Activated CD8-positive, alpha-beta T cell treated with anti-CD3 and anti-CD28 coated beads for 36 hours (primary cell): ENCODE measurements at places on chromosomes 12 and 14. TPM values are rescaled to one million over a fixed set of nuclear protein-coding genes. Genes with fewer than 3 reads are reported as not detected.

GRCh38 chr12:102543494-102544485 lies 63.4 kb upstream of the IGF1 start:
- peak; percentile 10 for DNase-seq
- no peak overlapping the region for H3K27ac ChIP-seq
- no peaks in the 10 kb centered on the region for H3K4me1 ChIP-seq
- peaks cover 11% of the 10 kb centered on the region for H3K27me3 ChIP-seq
- H3K36me3 ChIP-seq: no peaks in the 10 kb centered on the region

DNA sequence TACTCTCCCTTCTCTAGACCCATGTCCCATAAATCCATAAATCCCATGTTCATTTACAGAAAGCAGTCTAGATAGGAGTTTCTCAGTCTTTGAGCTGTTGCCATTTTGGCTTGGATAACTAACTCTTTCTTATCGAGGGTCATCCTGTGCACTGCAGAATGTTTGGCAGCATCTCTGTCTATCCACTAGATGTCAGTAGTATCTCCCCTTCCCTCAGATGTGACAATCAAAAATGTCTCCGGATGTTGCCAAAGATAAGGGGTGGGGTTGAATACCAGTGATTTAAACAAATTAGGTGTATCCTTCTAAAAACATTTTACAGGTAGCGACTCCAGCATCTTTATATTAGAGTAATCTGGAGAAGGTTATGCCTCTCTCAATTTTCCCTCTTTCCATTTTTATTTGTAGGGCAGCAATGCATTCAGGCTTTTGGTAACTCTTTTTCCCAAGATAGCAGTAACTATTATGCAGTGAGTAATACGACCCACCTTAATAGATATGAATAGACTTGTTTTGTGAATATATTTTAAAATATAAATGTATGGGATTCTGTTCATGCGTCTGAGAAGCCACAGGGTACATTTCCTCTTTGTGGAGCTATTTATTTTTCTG lies 100.7 kb downstream of the LRRK2 start:
- H3K36me3 ChIP-seq: no peaks in the 10 kb centered on the region
- peak; percentile 7 for DNase-seq
- no peak overlapping the region for H3K27ac ChIP-seq
- H3K4me1 ChIP-seq: no peaks in the 10 kb centered on the region
- H3K4me3 ChIP-seq: no peak overlapping the region

DNA sequence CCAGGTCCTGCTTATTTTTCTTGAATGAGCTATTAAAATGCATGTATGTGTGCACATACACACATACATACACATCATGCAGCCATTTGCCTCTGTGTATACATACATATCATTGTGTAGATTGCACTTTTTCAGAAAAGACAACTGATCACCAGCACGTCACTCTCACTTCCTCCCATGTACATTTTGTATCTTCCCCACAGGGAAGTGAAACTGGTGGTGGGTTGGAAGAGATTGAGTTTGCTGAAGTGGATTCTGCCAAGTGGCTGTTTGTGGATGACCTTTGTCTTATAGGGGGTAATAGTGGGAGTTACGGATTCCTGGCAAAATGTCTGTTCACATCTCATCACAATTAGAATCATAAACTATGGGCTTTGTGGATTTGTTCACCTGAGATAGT lies 448.6 kb downstream of the RAD51B start:
- no peak overlapping the region for H3K4me3 ChIP-seq
- H3K36me3 ChIP-seq: no peaks in the 10 kb centered on the region
- H3K4me1 ChIP-seq: peaks cover 48% of the 10 kb centered on the region
- H3K27ac ChIP-seq: peak overlapping the region; percentile 74

GRCh38 chr12:97194546-97194945 lies 268.1 kb upstream of the RMST start:
- DNase-seq: no peak
- H3K4me3 ChIP-seq: no peak overlapping the region
- no peak overlapping the region for H3K27ac ChIP-seq
- H3K4me1 ChIP-seq: no peaks in the 10 kb centered on the region
- H3K27me3 ChIP-seq: no peaks in the 10 kb centered on the region
- H3K36me3 ChIP-seq: no peaks in the 10 kb centered on the region

GRCh38 chr12:14950421-14950820 lies 11.0 kb downstream of the ARHGDIB start:
- H3K4me3 ChIP-seq: peak overlapping the region; percentile 68
- H3K27ac ChIP-seq: peak overlapping the region; percentile 97
- peak; percentile 68 for DNase-seq
- H3K27me3 ChIP-seq: no peaks in the 10 kb centered on the region
- peaks cover 86% of the 10 kb centered on the region for H3K4me1 ChIP-seq

DNA sequence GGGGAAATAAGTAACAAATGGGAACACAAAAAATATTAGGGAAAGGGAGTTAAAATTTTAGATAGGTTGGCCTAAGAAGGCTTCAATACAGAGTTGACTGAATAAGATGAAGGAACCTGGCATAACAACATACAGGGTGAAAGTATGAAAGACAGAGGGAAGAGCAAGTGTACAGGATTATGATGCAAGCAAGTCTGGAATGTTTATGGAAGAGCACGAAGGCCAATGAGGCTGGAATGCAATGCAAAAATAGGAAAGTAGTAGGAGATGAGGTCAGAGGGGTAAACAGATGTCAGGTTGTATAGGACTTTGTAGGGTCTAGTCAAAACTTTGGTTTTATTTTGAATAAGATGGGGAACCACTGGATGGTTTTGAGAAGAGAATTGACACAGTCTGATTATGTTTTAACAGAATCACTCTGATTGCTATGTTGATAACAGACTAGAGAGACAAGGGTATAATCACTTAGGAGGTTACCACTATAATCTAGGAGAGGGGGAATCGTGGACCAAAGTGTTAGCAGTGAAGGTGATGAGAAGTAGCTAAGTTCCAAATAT lies 96.8 kb downstream of the OSBPL8 start:
- peaks cover 38% of the 10 kb centered on the region for H3K4me1 ChIP-seq
- DNase-seq: no peak
- H3K36me3 ChIP-seq: no peaks in the 10 kb centered on the region

- H3K36me3 ChIP-seq: no peaks in the 10 kb centered on the region
- H3K27ac ChIP-seq: no peak overlapping the region
Observed at GRCh38 chr12:89833337-89834252, 125.0 kb upstream of the ATP2B1 start.

- H3K36me3 ChIP-seq: no peaks in the 10 kb centered on the region
- H3K4me3 ChIP-seq: no peak overlapping the region
- H3K27ac ChIP-seq: no peak overlapping the region
- peaks cover 8% of the 10 kb centered on the region for H3K27me3 ChIP-seq
- DNase-seq: no peak
Observed at GRCh38 chr12:109608270-109608669, 34.7 kb downstream of the MVK start.

- no peak for DNase-seq
- no peak overlapping the region for H3K4me3 ChIP-seq
- no peaks in the 10 kb centered on the region for H3K27me3 ChIP-seq
- H3K36me3 ChIP-seq: peaks cover 7% of the 10 kb centered on the region
- peaks cover 10% of the 10 kb centered on the region for H3K4me1 ChIP-seq
Observed at GRCh38 chr12:48946205-48946604, 11.1 kb downstream of the ARF3 start.

Gene LHX5
- total RNA-seq: not detected

Gene CLEC1B
- total RNA-seq: not detected

Gene TTC7B
- total RNA-seq: 7.8 TPM

Gene PDE6H
- not detected for total RNA-seq

Gene ESRRB
- total RNA-seq: 0.27 TPM

Gene SUDS3
- 18.0 TPM for total RNA-seq

Gene DENND5B
- total RNA-seq: 0.43 TPM

Gene KIF5A
- total RNA-seq: 1.2 TPM

Gene DPPA3
- total RNA-seq: not detected

Gene KRT3
- not detected for total RNA-seq

Gene CTSG
- total RNA-seq: not detected

Gene MYH6
- total RNA-seq: not detected
